ENCODE measurements at places on chromosomes 7 and 10.

- DNase-seq: no peak
Observed at GRCh38 chr7:151895008-151895630, 18.2 kb upstream of the PRKAG2 start.

DNA sequence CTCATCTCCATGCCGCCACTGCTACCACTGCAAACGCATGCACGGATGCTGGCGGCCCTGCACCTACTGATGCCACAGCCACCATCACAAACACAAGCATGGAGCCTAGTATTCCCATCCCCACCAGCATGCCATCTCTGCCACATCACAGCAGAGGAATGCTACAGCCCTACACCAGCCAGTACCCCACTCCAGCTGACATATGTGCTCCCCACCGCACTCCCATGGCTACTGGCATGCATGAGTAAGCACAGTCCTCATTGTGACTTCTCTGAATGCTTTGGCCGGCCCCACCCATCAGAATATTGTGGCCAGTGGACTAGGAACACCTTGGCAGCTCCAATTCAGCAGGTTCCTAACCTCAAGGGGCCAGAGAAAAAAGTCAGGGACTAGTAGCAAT lies 705.5 kb downstream of the POM121L12 start:
- no peak for DNase-seq

DNA sequence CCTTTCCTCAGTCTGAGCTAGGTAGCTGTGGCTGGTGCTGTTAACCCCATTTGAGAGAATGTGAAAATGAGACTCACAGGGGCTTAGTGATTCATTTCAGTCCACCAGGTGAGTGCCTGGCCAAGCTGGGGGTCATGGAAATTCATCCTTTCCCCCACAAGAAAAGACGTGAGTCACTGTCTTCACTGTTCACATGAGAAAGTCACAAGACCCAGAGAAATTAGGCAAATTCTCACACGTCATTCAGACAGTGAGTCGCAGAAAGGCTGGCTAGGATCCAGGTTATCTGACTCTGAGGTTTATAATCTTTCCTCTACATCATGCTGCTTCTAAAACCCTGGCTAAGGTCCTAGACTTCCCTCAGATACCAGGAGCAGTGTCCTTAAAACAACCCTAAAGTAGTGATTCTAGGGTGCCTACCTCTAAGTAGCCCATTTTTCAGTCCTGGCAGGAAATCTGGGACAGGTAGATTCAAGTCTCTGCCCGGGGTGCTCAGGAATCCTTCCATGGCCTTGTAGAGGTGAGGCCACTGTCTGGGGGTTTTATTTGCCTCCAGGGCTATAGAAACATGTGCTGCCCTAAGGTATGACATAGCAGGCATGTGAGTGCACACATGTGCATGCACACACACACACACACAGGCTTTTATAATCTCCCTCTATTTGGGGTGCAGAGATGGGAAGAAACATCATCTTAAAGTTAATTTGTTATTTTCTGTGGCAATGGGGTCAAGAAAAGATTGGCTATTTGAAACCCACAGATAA lies 427.9 kb upstream of the CELF2 start:
- DNase-seq: peak; percentile 18

- no peak for DNase-seq
Observed at GRCh38 chr7:111942450-111943081, 263.6 kb downstream of the DOCK4 start.

DNA sequence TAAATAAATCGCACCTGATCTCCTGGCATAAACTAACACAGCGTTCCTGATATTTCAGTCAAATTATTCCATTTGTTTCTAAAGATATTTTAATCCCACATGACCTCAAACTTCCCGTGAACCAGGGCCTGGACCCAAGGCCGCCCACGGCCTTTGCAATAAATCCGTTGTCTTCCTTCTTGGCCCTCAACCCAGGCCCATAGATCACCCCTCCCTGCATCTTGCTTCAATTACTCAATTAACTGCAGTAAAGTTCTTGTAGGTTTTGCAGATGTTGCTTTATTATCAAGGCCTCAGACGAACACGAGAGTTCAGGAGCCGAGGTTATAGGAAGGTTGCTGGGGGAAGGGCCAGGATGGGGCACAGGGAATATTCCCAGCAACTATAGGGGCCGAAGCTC lies 249.4 kb downstream of the RAB11FIP2 start:
- no peak for DNase-seq

- DNase-seq: peak; percentile 60
Observed at GRCh38 chr7:26156451-26157420, 4.7 kb downstream of the NFE2L3 start.

DNA sequence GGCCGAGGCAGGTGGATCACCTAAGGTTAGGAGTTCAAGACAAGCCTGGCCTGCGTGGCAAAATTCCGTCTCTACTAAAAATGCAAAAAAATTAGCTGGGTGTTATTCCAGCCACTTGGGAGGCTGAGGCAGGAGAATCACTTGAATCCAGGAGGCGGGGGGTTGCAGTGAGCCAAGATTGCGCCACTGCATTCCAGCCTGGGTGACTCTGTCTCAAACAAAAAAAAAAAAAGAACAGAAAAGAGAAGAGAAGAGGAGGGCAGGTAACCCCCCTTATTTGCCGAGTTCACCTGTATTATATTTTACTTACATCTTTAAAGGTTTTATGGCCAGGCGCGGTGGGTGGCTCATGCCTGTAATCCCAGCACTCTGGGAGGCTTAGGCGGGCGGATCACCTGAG lies 91.7 kb downstream of the RNF216 start:
- DNase-seq: no peak

- no peak for DNase-seq
Observed at GRCh38 chr10:72285972-72286521, 12.3 kb downstream of the DDIT4 start.

DNA sequence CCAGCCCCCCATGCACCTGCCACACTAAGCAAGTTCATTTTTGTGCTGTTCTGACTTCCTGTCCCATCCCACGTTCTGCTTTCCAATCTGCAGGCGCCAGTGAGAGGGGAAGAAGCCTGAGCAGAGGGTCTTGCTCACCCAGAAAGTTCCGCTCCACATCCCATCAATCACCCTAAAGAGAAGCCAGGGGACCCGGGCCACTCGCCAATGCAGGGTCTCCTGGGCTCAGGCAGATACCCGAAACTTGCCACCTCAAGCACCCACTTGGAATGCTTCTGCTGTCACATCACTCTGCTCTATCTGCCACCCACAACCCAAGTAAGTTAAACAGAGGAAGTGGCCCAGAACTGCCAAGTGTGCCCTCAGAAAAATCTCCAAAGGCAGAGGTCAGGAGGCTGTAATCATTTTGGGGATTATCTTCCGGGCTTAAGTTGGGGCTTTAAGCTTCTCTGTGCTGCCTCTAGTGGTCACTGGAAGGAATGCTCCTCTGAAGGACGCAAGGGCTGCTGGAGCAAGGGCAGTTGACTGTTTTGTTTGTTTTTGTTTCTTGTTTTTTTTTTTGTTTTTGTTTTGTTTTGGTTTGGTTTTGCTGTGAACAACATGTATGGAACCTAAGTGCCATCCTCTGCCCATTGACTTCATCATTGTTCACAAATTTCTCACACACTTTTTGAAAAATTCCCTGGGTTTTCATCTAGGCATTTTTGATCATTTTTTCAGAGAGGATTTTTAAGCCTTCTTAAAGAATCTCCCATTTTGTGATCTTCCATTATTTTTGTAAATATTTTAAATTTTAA lies 25.5 kb downstream of the PRR15 start:
- peak; percentile 13 for DNase-seq

DNA sequence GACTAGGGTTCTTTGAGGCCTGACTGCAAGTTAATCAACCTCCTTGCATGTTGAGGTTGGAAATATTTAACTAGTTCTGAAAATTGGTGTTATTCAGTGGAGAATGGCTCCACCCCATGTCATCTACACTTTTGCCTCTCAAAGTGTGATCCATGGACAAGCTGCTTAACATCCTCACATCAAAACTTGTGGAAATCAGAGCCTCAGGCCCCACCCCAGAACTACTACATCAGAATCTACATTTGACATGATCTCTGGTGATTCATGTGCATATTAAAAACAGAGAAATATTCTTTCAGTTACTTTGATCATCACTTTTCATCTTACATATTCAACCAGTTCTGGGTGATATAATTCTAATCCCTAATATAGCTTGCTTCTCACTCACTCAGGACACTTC lies 632.9 kb downstream of the ARL4A start:
- no peak for DNase-seq

GRCh38 chr7:46054272-46054671 lies 133.2 kb upstream of the IGFBP3 start:
- DNase-seq: no peak

DNA sequence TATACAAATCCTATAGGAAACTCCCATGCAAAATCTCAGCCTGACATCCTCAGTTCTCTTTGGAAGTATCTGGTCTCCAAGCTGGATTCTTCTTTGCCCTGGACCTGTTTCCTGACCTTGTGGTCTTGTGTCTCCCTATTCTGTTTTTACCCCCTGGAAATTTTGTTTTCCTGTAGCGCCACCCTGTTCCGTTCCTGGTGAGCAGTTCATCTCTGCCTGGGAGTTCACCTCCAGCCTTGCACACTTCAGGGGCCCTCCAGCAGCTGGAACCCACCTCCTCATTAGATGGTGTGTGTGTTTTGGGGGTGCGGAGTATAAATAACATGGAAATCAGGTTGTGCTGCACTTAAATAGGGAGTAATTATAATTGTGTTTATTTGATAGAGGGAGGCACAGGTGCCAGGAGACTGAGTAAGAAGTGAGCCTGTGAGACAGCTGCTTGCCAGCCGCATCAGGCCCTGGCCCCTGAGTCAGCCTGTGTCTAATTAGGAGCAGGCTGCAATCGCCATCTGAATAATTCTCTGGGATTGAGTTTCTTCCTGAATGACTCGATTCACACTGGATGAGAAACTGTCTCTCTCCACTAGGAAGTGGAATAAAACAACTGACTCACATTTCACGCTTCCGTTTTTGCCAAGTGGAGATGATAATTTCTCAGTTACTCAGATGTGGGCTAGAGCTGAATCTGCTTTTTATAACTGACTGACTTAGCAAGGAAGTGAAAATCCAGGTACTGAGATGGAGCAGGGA lies 69.4 kb upstream of the HECTD2 start:
- no peak for DNase-seq

DNA sequence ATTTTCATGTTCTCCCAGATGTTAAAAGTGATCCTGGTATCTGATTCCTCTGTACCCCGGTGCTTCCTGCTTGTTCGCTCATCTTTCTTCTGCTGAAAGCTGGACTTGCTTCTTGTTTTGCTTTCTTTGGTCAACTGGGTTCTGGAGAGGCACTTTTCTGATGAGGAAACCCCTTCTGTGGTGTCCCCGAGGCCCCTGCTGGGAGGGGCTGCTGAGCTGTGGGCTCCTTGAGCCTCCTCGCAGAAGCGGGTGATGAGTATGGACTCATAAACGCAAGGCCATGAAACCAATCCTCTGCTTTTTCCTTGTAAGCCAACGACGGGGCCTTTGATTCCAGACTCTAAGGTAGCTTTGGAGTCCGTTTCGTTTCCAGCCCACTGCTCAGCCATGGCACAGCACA lies 7.8 kb downstream of the WIPI2 start:
- no peak for DNase-seq

- DNase-seq: no peak
Observed at GRCh38 chr10:78947226-78947625, 121.5 kb upstream of the ZMIZ1 start.

- DNase-seq: no peak
Observed at GRCh38 chr10:106825576-106826364, 338.7 kb downstream of the SORCS1 start.

DNA sequence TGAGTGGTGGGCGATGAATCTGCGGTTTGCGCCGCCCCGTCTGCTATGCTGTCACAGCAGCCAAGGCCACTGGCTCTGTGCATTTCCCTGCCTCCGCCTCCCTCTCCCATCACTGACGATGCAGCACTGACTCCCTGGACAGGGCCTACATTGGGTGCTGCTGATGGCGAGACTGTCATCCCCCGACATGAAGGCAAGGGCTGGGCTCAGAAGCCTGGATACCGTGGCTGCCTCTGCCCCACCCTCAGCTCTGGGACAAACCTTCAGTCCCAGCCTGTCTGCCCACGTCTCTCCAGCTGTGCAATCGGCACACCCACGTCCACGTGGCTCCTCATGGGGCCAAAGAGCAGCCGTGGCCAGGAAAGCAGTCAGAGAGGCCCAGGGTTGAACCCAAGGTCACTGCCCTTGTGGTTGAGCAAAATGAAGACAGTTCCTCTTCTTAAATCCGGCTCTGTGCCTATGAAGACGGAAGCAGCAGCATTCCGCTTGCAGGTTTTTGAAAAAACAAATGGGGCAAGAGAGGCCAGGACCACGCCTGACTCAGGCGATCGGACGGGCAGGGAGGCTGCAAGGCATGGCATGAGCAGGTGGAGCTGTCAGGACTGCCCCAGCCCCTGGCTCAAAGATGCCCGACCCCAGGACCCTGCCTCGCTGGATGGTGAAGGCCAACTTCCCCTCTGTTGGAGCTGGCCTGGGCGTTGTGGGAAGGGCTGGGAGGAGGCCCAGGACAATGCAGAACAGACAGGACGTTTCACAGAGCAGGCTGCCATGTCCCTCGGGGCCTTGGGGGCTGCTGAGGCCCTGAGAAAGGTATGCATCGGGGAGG lies 517.5 kb downstream of the DNAJB6 start:
- no peak for DNase-seq

GRCh38 chr7:39434012-39434411 lies 132.2 kb upstream of the YAE1 start:
- DNase-seq: no peak

GRCh38 chr10:67603701-67604100 lies 92.3 kb downstream of the CTNNA3 start:
- DNase-seq: no peak

DNA sequence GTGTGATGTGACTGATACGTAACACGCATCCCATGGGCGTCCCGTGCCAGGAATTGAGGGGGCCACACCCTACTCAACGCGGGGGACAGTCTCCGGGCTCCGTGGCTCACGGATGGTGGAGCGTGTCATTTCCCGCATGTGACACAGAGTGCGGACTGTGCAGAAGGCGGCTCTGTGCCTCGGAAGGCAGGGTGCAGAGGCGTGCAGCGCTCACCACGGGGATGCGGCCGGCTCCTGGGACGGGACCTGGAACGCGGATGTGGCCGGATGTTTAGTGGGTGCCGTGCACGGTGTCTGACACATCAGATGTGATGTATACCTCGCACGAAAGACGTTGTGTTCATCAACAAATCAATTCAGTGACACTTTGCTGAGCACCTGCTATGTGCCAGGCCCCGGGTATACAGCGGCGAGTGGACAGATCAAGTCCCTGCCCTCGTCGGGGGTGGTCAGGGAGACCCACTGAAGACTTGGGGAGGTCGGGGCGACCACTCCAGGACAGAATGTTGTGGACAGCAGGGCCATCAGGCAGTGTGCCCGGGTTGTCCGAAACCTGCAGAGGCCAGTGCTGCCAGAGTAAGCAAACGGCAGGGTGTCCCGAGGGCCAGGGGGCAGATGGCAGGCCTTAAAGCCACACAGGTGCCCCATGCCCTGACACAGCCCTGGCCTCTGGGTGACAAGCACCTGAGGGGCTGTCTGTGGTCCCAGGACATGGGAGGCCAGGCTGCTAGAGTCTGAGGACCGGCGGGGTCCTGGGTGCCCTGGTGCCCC lies 38.1 kb downstream of the MICALL2 start:
- no peak for DNase-seq

DNA sequence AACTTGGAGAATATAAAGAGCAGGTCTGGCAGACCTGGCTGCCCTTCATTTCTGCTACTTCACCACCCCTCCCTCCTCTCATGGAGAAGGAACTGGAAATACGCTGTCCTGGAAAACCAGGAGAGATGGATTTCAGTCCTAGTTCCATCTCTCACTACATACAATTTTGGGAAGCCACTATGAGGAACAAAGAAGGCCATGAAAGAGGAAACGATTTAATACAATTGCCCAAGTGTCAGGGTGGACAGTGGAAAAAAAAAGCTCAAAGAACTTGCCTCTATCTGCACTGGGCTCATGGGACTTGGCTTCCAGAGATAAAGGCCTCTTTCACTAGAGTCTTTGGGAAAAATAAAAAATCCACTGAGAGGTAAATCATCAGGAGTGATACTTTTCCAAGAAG lies 561.7 kb downstream of the KCNMA1 start:
- no peak for DNase-seq
